ENCODE measurements at places on chromosomes 11 and 22. TPM values are rescaled to one million over a fixed set of nuclear protein-coding genes. Genes with fewer than 3 reads are reported as not detected.

DNA sequence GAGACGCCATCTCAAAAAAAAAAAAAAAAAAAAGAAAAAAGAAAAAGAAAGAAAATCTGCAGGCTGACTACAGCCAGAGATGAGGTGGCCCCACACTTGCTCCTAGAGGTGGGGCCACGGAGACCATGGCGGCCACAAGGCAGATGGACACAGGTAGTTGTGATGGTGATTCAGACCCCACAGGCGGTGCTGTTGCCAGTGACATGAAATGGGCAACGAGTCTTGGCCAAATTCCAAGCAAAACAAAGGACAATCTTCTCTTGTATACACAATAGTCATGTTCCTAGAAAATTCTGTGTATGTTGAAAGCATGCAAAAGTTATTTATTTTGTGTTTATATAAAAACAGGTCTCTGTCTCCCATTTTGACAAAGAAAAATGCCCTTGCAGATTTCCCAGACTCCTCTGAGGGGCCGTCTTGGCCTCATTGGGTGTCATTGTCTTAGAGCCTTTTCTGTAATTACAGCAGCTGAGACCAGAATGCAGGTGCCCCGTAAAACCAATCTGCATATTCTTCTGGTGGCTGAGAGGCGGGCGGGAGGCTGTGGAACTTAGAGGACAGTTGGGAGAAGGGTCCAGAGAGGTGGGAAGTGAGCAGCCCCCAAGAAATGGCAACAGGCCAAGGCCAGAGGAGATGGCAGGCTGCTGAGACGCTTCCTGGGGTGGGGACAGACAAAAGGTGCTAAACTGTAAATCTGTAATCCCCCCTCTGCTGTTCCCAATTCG lies 22.5 kb upstream of the DAGLA start:
- H3K27me3 ChIP-seq, result peaks cover 14% of the 10 kb centered on the region
- no peaks in the 10 kb centered on the region for H3K36me3 ChIP-seq
- no peaks in the 10 kb centered on the region for H3K4me1 ChIP-seq
- no peak overlapping the region for H3K4me3 ChIP-seq

DNA sequence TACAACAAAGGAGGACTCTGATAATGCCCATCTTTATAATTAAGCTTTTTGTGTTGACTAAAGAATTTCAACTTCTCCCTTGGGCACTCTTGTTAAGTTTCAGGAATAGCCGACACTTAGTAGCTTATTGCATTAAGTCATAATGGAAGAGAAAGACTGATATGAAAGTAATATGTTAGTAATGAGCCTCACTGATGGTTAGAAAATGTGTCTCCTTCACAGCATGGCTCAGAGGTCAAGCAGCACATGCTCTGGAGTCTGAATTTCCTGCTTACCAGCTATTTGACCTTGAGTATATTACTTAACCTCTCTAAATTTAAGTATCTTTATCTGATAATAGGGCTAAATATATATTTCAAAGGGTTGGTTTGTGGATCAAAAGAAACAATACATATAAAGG lies 39.0 kb downstream of the PDGFD start:
- no peaks in the 10 kb centered on the region for H3K4me1 ChIP-seq
- H3K27ac ChIP-seq, result no peak overlapping the region
- no peak overlapping the region for H3K4me3 ChIP-seq
- no peaks in the 10 kb centered on the region for H3K27me3 ChIP-seq

- H3K4me1 ChIP-seq, result no peaks in the 10 kb centered on the region
- H3K27me3 ChIP-seq, result peaks cover 25% of the 10 kb centered on the region
- H3K36me3 ChIP-seq, result no peaks in the 10 kb centered on the region
- H3K27ac ChIP-seq, result no peak overlapping the region
Measured at GRCh38 chr11:116505298-116506262, 267.2 kb downstream of the BUD13 start.

Gene KRTAP5-2
- not detected for total RNA-seq
